Peyer's patch (tissue), 4 donors: ENCODE measurements at places on chromosomes 5 and 9. TPM values are rescaled to one million over a fixed set of nuclear protein-coding genes. Genes with fewer than 3 reads are reported as not detected.

BAG1 gene
- 36.2 TPM for total RNA-seq

- no peak for DNase-seq
These were observed 21.0 kb upstream of the PTPRD start for GRCh38 chr9:10633785-10634184.

DNA sequence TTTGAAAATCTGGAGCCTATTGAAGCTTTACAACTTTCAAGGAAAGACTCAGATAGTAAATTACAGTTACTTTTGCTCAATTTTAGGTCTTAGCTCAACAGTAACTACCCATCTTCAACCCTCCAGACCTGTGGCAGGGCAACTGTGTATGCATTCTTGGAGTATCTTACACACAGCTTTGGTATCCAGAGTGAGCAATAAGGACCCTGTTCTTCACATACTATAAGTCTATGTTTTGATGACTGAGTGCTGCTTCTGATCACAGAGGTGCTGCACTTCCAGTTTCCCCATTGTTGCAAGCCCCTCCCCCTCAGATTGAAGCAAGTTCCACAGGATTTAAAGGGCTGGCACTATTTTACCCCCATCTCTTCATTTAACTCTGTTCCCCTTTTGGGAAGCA is 737.4 kb upstream of the GRAMD2B start:
- DNase-seq, result no peak

- no peak for DNase-seq
These were observed 245.0 kb downstream of the TAF11L14 start for GRCh38 chr5:17879276-17879675.
